ENCODE measurements at places on chromosomes 1 and 21.

GRCh38 chr1:201229771-201230635 lies 39.4 kb downstream of the IGFN1 start:
- no peak for DNase-seq

DNA sequence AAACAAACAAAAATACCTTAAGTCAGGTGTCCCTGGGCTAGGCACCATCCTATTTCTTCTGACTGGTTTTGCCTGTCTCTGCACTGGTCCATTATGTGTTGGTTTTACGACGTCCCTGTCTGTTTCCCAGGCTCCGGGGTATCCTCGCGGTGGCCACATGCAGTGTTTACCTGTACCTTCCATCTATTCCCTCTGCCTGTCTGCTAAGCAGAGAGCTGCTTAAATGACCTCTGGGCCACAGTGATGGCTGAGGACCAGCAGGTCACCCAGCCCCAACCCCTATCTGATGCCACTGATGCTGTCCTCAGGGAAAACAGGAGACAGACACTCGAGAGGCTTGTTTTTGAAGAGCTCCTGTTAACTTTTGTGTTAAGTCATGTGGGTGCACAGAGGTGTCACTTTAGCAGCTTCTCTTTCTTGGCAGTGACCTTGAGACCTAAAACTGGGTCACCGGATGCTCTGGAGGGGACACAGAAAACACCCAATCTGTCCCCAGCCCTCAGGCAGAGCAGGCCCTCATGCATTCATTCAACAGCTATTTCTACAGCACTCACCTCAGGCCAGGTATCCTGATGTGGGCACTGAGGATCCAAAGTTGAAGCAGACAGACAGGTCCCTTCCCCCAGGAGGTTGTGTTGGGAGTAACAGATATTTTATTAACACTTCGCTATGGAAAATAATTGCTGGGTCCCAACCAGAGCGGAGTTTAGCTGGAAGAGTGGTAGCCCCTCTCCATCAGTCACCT lies 4.4 kb upstream of the EFHD2 start:
- no peak for DNase-seq

GRCh38 chr1:240586006-240586405 lies 25.9 kb downstream of the GREM2 start:
- no peak for DNase-seq

DNA sequence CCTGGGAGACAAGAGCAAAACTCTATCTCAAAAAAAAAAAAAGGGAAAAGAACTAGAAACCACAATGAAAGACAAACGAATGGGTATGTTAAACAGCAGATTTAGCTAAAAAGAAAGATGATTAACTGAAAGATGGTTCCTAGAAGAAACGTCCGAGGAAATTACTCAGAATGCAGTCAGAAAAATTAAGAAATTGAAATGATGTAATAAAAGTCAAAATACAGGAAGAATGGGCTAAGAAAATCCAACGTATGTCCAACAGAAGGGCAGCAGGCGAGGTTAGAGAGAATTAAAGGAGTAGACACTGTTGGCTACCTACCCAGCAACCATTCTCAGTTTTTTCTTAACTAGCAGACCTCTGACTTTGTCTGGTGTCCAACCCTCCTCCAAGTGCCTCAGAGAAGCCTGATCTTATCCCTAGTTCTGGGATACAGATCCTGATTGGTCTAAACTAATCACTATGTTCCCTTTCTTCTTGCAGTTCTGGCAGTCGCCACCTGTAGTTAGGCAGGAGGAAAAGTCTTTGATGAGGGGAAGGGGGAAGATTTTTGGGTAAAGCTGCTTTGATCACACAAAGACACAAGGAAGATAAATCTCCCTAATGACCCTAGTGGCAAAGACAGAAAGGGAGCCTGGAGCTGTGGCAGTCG lies 25.7 kb downstream of the GPR161 start:
- DNase-seq: no peak

DNA sequence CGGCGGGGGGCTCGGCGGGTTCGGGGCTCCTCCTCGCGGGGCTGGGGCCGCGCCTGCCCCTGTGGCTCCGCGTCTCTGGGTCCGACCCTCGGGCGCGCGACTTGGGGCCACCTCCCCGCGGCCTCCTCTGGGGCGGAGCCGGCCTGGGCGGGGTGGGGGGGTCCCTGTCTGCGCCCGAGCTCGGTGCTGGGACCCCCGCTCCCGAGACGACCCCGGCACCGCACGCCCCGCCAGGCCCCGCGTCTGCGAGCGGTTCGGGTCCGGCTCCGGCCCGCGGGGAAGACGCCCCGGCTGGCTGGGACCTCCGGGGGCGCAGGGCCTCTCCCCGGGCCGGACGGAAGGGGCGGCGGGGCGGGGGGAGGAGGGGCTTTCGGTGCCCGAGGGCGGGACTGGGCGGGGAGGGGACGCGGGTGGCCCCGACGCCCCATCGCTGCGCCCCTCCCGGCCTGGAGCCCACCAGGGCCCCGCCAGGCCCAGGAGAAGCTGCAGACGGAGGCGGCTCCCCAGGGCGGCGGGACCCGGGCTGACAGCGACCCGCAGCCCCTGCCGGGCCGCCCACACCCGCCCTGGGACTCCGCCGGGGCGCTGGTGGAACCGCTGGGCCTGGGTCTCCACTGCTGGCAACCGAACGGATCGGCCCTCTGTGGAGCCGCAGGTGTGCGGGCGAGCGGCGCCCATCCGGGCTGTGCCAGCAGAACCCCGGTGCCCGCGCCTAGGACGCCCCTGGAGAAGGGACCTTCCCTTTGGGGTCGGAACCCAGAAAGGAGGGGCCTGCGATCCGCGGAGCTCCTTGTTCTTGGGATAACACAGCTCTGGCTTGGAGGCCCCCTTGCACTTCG lies 610 bp downstream of the COL6A2 start:
- DNase-seq: no peak

GRCh38 chr1:107677697-107678096 lies 287.3 kb downstream of the VAV3 start:
- DNase-seq: no peak

DNA sequence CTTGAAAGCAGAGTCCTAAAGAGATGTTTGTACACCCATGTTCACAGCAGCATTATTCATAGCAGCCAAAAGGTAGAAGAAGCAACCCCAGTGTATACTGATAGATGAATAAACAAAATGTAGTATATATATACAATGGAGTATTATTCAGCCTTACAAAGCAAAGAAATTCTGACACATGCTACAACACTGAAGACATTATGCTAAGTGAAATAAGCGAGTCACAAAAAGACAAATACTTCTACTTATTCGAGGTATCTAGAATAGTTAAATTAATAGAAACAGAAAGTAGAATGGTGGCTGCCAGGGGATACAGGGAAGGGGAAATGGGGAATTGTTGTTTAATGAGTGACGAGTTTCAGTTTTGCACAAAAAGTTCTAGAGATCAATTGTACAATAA lies 23.5 kb downstream of the COP1 start:
- DNase-seq: no peak

DNA sequence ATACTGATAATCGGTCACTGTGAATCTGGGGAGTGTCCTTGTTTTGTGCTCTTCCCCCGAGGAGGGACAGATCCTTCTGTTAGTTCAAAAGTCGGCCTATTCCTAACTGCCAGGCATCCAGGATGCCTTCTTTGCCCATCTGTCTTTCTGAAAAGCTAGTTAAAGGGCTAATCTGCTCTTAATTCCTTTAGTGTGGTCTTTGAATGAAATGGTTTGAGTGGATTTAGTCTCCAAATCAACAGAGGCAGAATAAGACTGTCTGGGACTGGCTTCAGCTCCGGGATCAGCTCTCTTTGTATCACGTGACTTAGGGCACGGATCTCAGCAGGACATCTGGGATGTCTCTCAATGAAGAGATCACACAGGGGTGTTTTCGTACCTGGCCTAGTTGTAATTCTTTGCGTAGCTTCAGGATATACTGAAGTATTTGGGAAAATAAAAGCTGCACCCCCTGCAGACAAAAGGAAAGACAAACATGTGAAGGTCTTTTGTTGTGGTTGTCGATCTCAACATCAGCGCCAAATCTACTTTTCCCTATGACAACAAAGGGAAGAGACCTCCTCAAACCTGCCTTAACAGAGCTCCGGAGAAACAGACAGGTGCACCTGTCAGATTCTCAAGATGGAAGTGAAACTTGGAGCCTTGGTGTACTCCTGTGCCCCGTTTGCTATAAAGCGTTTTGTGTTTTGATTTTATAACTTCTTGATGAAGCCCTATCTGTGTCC lies 97.9 kb downstream of the ERG start:
- DNase-seq: no peak

DNA sequence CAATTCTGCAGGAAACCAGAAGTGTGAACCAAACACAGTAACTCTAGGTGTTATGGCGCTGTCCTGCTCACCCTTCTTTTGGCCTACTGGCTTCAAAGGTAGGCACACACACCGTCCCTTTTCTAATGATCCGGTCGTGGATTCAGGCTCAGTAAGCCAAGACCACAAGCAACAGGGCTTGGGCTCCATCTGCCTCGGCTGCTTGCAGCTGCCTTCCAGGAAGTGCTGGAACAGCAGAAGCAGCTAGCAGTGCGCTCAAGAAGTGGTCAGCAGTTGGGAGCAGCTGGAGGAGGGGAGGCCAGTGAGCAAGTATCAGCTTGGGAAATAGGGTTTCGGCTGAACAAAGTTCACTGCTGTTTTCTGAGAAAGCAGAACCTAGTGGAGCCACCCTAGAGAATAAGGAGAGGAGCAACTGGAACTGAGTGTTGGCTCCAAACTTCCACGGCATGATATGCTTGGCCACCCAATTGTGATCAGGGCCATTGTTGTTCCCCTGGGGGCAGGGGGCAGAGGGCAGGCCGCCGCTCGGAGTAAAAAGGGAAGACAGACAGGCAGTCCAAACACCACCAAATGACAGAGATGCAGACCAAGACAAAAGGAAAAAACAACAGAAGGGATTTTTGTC lies 173.4 kb downstream of the TOMM20 start:
- DNase-seq: no peak

Data from CMK (cell line).